ENCODE measurements at places on chromosomes 2 and 18. TPM values are rescaled to one million over a fixed set of nuclear protein-coding genes. Genes with fewer than 3 reads are reported as not detected.

TBR1 gene
- total RNA-seq, result not detected

FNDC4 gene
- total RNA-seq, result 13.4 TPM

SEC11C gene
- 30.0 TPM for total RNA-seq

SMCHD1 gene
- total RNA-seq, result 53.7 TPM

ARHGAP28 gene
- 20.4 TPM for total RNA-seq

DNA sequence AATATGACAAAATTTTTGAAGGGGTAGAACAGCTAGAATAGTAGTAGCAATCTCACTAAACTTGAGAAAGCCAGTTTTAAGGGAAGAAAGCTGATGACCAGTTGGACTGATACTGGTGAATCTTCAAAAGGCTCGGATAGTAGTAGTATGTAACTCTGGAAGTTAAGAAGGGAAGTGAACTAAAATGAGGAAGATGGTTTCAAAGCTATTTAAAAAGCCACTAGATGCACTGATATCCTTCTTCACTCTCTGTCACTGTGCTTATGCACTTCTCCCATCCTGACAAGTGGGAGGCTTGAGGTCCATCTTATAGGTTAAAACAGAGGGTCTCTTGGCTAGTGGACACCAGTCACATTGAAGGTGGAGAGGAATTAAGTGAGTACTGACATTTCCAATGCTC lies 141.1 kb downstream of the NCOA1 start:
- no peak for DNase-seq

GRCh38 chr2:133477616-133477990 lies 90.7 kb downstream of the NCKAP5 start:
- DNase-seq, result peak; percentile 34

GRCh38 chr2:149816756-149817551 lies 229.4 kb upstream of the MMADHC start:
- DNase-seq, result no peak

DNA sequence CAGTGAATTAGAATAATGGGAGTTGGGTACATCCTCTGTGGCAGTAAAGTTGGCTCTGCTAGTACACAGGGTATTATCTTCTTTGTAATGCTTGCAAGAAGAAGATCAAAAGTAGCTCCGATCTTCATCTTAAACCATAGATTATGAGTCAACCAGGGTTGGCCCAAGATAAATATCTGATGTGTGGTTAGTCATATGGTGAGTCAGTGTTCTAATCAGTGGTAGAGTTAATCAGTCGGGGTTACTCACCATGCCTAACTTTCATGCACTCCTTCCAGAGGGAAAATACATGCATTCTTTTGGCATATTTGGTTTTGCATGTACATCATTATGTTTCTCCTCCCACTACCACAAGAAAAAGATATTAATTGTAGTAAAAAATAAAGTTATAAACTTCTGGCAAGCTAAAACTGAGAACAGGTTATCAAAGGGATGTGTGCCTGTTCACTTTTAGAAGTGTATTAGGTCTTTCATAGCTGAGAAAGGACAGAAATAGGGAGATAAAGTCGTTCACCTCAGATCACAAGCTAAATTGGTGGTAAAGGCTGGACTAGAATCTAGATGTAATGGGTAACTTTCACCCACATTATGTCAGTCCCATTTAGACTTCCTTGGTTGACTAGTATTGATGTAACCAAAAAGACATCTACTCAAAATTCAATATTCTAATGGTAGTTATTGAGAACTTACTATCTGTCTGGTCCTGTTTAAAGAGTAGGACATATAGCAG lies 684.4 kb downstream of the IRS1 start:
- peak; percentile 99 for DNase-seq

- DNase-seq, result no peak
Measured at GRCh38 chr2:72947952-72948830, 30.9 kb downstream of the EMX1 start.

GRCh38 chr2:239814861-239815601 lies 210.1 kb downstream of the NDUFA10 start:
- DNase-seq, result no peak

- DNase-seq, result no peak
Measured at GRCh38 chr2:88885679-88886416, 194.4 kb downstream of the RPIA start.

DNA sequence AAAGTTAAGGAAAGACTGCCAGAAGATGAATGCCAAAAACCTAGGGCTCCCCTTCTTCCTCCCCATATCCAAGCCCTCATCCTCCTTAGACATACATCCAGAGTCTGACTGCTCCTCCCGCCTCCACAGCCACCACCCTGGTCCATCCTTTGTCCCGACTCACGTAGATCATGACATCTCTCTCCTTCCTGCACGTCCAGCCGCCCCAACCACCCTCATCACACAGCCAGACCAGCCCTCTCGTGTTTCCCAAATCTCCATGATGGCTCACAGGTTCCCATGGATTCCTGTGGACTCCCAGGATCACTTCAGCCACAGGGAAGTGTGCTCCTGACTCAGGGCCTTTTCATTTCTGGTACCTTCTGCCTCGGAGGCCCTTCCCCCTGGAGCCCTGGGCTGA lies 47.8 kb upstream of the CAB39 start:
- DNase-seq, result no peak

DNA sequence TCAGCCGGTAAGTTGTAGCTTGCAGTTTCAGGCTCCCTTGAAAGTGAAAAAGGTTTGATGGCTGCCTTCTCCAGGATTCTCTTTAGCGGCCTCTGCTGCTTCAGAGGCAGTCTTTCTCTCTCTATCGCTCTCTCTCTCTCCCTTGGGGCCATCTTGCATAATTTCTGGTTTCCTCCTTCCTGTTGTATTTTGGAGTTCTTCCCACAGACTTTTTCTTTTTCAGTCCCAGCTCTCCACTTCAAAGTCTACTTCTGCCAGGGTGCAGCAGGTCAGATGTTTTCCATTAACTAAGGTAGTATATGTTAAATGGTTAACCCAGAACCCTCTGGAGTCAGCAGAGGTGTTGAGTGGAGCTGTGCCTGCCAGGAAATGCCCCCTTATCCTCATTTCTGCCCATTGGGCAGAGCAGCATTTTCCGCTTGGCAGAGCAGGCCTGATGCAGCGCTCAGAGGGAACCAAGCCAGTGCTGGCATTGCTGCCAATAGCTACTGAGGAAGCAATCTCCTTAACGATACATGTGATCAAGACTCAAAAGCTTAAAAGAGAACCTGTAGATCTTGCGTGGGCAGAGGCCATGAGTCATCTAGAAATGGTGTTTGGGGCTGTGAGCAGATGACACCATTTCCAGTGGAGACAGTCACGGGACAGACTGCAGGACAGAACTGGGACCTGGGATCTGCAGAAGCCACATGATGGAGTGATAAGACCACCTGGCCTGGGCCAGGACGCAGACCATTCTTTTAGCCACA lies 20.8 kb downstream of the DBI start:
- DNase-seq, result peak; percentile 30

DNA sequence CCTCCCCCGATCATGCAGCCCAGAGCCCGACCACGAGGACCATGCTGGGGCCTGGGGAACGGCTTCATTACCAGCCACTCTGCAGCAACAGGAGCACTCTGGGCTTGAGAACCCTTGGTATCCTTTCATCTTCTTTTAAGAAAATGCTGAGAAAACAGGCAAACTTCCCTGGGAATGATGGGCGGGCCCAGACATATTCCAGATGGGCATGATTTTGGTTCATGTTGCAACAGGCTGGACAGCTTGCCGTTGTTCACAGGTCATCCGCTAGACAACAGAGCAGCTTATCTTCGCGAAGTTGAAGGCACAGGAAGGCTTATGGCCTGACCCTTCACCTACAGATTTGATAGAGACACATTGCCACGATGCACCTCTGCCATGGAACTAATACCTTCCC lies 121.0 kb downstream of the KLHL29 start:
- no peak for DNase-seq

GRCh38 chr2:113300281-113300680 lies 21.6 kb upstream of the PAX8 start:
- DNase-seq, result no peak

DNA sequence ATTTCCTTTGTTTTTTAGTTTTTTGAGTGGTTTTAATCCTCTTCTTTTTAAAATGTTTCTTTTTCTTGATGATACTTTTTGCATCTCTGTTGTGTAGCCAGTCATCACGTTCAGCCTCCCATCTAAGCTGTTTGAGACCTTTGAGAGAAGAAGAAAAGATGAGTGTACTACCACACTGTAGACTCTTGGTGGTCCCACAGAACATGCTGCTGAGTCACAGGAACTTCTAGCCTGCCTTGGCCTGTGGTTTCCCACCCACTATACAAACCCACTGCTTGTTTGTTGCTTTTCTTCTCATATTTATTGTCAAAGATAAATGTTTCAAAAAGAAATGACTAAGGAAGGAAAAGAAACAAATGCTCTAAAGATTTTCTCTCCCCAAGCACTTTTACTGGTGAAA lies 5.5 kb downstream of the CEBPZOS start:
- DNase-seq, result no peak

DNA sequence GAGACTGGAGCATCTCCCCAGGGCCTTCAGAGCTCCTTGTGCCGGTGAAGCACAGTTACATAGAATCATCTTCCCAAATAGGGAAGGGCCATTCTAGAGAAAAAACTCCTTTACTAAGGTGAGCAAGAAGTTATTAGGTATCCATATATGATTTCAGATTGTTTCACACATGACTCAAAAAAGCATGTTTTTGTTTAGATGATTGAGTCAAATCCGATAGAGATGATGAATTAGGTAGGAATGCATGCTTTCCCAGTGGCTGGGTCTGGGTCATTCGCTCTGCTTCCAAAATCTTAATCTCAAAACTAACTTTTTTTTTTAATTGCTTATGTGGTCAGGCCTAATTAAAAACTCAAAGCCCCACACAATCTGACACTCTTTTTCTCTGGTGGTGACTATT lies 3.8 kb downstream of the NT5C1B start:
- no peak for DNase-seq

Data from A172 (cell line).